ENCODE measurements at places on chromosomes 2 and 18. TPM values are rescaled to one million over a fixed set of nuclear protein-coding genes. Genes with fewer than 3 reads are reported as not detected.

GRCh38 chr2:31246184-31246852, 12.4 kb downstream of the EHD3 start:
- no peak for DNase-seq
- H3K4me3 ChIP-seq: no peak overlapping the region
- no peaks in the 10 kb centered on the region for H3K4me1 ChIP-seq
- H3K36me3 ChIP-seq: no peaks in the 10 kb centered on the region
- no peak overlapping the region for H3K27ac ChIP-seq

PTPRN gene
- 0.55 TPM for total RNA-seq

OXER1 gene
- total RNA-seq: 1.9 TPM

SAP130 gene
- 3.6 TPM for total RNA-seq

DNA sequence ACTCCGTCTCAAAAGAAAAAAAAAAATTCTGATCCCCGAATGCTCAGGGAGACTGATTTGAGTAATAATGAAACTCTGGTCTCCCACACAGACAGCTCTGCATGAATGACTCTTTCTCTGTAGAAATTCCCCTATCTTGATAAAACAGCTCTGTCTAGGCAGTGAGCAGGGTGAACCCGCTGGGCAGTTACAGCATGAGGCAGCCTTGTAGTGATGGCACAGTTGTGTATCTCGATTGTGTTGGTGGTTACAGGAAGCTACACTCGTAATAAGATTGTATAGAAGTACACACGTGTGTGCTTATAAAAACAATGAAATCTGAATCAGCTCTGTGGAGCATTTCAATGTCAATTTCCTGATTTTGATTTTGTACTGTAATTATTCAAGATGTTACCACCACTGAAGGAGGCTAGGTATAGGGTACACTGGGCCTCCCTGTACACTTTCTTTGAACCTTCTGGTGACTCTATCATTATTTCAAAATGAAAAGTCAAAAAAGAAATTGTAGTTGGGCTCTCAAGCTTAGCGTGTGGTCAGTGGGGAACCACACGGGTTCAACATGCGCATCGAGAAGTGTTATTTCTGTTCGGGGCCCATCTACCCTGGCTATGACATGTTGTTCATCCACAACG, 34.9 kb upstream of the ATP8B1 start:
- H3K4me3 ChIP-seq: no peak overlapping the region
- DNase-seq: no peak
- H3K36me3 ChIP-seq: no peaks in the 10 kb centered on the region
- H3K4me1 ChIP-seq: no peaks in the 10 kb centered on the region
- no peaks in the 10 kb centered on the region for H3K27me3 ChIP-seq

GRCh38 chr2:144519934-144520731, at the start of gene ZEB2:
Gene ZEB2 (minus strand): TSS chr2:144520119. CDS start chr2:144517350, 2,769 bp downstream.
- peak within 1 kb of the TSS; percentile 49 for H3K4me3 ChIP-seq
- peak; percentile 80 for DNase-seq
- H3K4me1 ChIP-seq: no peaks in the 10 kb centered on the region
- no peaks in the 10 kb centered on the region for H3K36me3 ChIP-seq
- H3K27me3 ChIP-seq: no peaks in the 10 kb centered on the region

FARSB gene
- total RNA-seq: 17.6 TPM

GRCh38 chr18:21112140-21112473, 494 bp upstream of the ROCK1 start:
- DNase-seq: peak; percentile 78
- H3K4me3 ChIP-seq: peak overlapping the region; percentile 96
- peak overlapping the region; percentile 98 for H3K27ac ChIP-seq
- no peaks in the 10 kb centered on the region for H3K27me3 ChIP-seq
- H3K36me3 ChIP-seq: no peaks in the 10 kb centered on the region

DNA sequence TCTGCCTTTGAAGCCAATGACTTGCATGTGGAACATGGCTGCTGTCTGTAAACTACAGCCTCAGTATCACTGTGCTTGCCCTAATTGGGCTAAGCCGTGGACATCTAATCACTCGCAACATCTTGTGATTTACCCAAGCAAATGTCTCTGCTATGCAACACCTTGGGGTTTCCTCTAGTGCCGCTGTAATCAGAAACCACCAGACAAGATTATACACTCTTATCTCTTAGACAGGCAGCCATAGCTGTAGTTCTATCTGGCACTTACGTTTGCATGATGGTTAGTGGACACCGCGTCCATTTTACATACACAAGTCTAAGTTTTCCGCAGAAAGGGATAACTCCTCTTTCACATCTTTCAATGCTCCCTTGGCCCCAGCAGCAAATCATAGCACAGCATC, 204.3 kb upstream of the CCDC68 start:
- no peak for DNase-seq
- H3K27ac ChIP-seq: no peak overlapping the region
- no peaks in the 10 kb centered on the region for H3K27me3 ChIP-seq
- H3K36me3 ChIP-seq: no peaks in the 10 kb centered on the region
- H3K4me3 ChIP-seq: no peak overlapping the region
- no peaks in the 10 kb centered on the region for H3K4me1 ChIP-seq

- H3K4me3 ChIP-seq: no peak overlapping the region
- no peak overlapping the region for H3K27ac ChIP-seq
- no peaks in the 10 kb centered on the region for H3K27me3 ChIP-seq
- no peaks in the 10 kb centered on the region for H3K4me1 ChIP-seq
Observed at GRCh38 chr2:207328944-207329386, 163.2 kb upstream of the KLF7 start.

GRCh38 chr18:38923126-38923525, 1357.5 kb upstream of the CELF4 start:
- H3K27me3 ChIP-seq: no peaks in the 10 kb centered on the region
- no peak for DNase-seq
- no peak overlapping the region for H3K4me3 ChIP-seq
- H3K27ac ChIP-seq: no peak overlapping the region
- no peaks in the 10 kb centered on the region for H3K4me1 ChIP-seq
- no peaks in the 10 kb centered on the region for H3K36me3 ChIP-seq

DNA sequence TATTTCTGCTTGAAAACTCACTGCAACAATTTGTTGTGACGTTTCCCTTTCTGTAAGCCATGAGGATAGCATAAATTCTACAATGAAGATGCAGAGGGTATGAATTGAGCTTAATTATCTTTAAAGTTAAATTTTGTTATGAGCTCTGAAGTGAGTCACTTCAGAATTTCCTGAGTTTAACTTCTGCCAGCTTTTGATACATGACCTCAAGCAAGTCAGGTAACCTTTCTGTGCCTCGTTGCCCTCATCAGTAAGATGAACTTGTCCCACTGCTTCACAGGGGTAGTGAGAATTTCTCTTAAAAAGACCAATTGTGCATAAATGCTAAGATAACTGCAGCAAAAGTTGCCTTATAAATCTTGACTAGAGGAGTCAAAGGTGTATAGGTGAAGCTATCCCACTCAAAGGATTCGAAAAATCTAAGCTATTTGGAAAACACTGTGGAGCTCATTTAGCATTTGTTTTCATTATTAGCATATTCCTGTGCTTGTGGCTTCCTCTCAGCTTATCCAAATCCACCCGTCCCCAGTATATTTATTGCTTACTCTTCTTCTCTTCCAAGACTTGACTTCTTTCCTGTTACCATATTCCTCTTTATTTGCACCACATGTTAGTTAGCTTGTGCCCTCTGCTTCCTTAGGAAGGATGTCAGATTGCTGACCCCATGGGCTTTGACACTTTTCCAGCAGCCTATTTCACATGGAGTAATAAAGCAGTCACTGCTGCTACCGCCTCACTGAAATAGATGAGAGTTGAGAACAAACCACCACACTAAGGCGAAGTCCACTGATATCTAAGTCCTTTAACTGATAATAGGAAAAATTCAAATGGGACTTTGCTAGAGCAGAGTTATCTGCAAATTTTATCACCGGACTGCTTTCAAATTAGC, 428.6 kb downstream of the ERBB4 start:
- H3K4me3 ChIP-seq: no peak overlapping the region
- DNase-seq: no peak
- no peaks in the 10 kb centered on the region for H3K4me1 ChIP-seq
- no peak overlapping the region for H3K27ac ChIP-seq
- H3K36me3 ChIP-seq: no peaks in the 10 kb centered on the region

RAB6D gene
- total RNA-seq: not detected

GRCh38 chr18:33239298-33239697, 201.2 kb downstream of the CCDC178 start:
- no peak overlapping the region for H3K27ac ChIP-seq
- H3K27me3 ChIP-seq: no peaks in the 10 kb centered on the region
- H3K4me1 ChIP-seq: no peaks in the 10 kb centered on the region
- no peak for DNase-seq

CXCR1 gene
- not detected for total RNA-seq

DNA sequence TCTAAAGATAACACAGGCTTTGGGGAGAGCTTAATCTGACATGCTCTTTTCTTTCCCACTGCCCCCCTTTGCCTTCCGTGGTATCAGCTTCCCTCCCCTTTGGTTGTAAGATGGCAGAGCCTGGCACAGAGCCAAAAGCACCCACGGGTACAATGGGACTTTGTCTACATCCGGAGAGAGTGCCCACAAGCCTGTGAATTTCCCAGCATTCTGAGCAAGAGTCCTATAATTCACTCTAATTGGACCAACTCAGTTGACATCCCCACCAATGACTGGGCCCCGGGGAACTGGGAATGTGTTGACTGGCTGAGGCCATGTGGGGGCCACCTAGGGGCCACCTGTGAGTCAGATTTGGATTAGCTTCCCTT, 20.1 kb upstream of the C2orf72 start:
- no peak overlapping the region for H3K4me3 ChIP-seq
- no peak for DNase-seq
- no peaks in the 10 kb centered on the region for H3K4me1 ChIP-seq

GRCh38 chr2:170679607-170680079, 35.5 kb upstream of the SP5 start:
- H3K27me3 ChIP-seq: no peaks in the 10 kb centered on the region
- no peak for DNase-seq
- H3K4me3 ChIP-seq: no peak overlapping the region
- peak overlapping the region; percentile 10 for H3K27ac ChIP-seq

- DNase-seq: no peak
- no peaks in the 10 kb centered on the region for H3K27me3 ChIP-seq
- H3K27ac ChIP-seq: no peak overlapping the region
- H3K4me3 ChIP-seq: no peak overlapping the region
- H3K4me1 ChIP-seq: no peaks in the 10 kb centered on the region
Observed at GRCh38 chr2:240320204-240320993, 115.1 kb upstream of the GPC1 start.

KIF1A gene
- total RNA-seq: 12.9 TPM

GRCh38 chr2:175815537-175815936, 186.5 kb downstream of the LNPK start:
- H3K36me3 ChIP-seq: no peaks in the 10 kb centered on the region
- no peak overlapping the region for H3K4me3 ChIP-seq
- H3K27ac ChIP-seq: no peak overlapping the region
- no peaks in the 10 kb centered on the region for H3K4me1 ChIP-seq

ALPP gene
- not detected for total RNA-seq

C1QL2 gene
- total RNA-seq: not detected

DNA sequence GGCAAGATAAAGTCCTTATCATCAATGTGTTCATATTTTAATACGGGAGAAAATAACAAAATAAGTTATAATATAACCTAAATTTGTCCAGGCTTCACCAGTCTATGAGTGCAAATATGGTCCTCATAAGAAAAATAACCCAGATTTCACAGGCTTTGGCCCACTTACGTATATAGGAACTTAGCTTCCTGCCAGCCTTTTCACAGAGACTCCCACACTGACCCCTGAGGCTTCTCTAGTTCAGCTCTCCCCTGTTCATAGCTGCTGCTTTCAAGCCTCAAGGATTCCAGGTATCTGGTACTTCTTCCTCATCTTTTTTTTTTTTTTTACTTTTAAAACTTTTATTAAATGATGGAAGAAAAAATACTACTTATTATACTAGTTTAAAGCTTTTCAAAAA, 74.9 kb upstream of the PELI1 start:
- H3K4me3 ChIP-seq: no peak overlapping the region
- H3K27me3 ChIP-seq: no peaks in the 10 kb centered on the region
- no peaks in the 10 kb centered on the region for H3K36me3 ChIP-seq
- H3K4me1 ChIP-seq: no peaks in the 10 kb centered on the region

GRCh38 chr2:79619442-79619841, 106.6 kb downstream of the CTNNA2 start:
- H3K4me1 ChIP-seq: no peaks in the 10 kb centered on the region
- no peaks in the 10 kb centered on the region for H3K36me3 ChIP-seq
- H3K4me3 ChIP-seq: no peak overlapping the region
- no peak overlapping the region for H3K27ac ChIP-seq
- peaks cover 6% of the 10 kb centered on the region for H3K27me3 ChIP-seq

CYTIP gene
- total RNA-seq: 0.26 TPM

DNA sequence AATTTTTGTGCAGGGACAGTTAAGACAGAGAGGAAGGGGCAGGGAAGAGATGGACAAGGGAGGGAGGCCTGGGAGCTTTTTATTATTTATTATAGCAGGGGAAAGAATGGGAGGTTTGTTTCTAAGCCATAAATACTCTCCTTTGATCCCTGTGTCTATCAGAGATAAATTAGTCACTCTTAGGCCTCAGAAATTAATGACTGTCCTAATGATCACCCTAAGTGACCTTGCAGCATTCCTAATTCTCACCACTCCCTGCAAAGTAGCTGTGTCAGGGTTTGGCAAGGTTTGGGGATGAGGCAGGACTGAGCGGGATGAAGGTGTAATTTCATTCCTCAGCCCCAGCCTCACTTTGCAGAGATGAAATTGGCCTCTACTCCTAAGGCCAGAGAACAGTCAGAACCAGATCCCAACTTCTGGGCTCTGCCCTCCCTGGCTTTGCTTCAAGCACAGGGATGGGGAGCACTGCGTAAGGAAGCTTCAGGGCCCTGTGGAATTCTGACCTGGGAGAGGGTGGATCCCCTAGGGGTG, 95.0 kb downstream of the TMEM17 start:
- H3K4me1 ChIP-seq: peaks cover 3% of the 10 kb centered on the region
- H3K27me3 ChIP-seq: no peaks in the 10 kb centered on the region
- peak overlapping the region; percentile 86 for H3K27ac ChIP-seq
- no peak for DNase-seq
- H3K36me3 ChIP-seq: no peaks in the 10 kb centered on the region

DNA sequence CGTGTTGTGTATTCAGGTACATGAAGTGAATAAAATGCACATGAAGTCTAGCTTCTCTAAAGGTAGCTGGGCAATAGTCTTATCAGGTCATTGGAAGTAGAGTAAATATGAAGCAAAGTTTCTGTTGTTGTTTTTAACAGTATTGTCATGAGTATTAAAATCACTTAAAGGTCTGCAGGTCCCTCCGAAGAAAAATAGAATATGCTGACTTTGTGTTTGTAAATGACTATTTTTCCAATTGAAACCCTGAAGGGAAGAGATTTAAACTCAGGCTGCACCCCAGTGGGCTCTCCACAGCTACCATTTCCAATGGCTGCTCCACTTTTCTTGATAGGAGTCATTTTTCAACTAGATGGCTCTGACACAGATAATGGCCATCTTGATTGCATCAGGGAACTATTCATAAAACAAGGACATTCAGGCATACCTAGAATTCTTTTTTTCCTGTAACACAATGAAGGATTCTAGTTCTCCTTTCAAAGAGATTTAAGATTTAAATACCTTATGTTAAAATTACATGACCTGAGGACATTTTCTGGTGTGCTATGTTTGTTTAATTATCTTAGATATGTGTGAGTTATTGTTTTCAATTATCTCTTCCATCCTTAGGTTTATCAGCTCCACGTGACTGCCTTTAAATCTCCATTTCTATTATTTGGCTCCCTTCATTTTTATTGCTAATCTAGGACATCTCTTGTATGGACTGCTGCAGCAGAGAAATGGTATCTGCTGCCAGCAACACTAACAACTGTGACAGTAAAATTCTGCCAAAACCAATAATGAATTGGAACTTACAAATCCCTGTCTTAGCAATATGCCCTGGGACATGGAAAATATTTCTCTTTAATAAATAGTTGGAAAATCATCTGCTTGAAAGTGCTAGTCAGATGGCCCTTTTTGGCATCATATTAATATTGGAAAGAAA, 149.2 kb upstream of the NOSTRIN start:
- DNase-seq: no peak
- no peak overlapping the region for H3K4me3 ChIP-seq
- peaks cover 11% of the 10 kb centered on the region for H3K4me1 ChIP-seq
- no peaks in the 10 kb centered on the region for H3K27me3 ChIP-seq

Data from uterus (tissue), 4 donors.